ENCODE measurements at places on chromosomes 1 and 21.

GRCh38 chr1:115939455-115939854, 36.9 kb upstream of the SLC22A15 start:
- no peak for DNase-seq

GRCh38 chr21:46173573-46173972, 10.7 kb downstream of the SPATC1L start:
- no peak for DNase-seq

- DNase-seq = no peak
Measured at GRCh38 chr1:222798116-222798515, 16.7 kb upstream of the DISP1 start.

- no peak for DNase-seq
Measured at GRCh38 chr1:58441699-58442098, 104.8 kb downstream of the OMA1 start.

DNA sequence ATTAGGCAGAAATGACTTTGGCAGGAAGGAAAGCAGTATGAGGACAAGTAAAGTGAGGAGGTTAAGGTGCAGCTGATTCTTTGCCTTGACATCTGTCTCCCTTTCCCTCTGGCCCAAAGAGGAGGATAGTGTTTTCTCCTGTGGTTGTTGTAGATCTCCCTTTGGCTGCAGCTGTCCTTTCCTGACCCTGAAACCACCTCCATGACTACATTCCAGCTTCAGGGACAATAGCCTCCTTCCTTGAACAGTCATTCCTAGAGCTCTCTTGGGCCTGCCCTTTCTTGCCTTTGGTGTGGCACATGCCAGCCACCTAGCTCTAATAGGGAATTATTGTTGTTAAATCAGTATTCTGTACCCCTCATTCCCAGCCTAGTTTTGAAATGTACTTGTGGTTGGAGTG, 6.2 kb downstream of the ZMYM1 start:
- DNase-seq = no peak

- DNase-seq = no peak
Measured at GRCh38 chr1:214927796-214928195, 154.7 kb upstream of the KCNK2 start.

GRCh38 chr21:41683815-41684214, 83.0 kb downstream of the RIPK4 start:
- DNase-seq = no peak

GRCh38 chr1:84415396-84415795, 17.1 kb downstream of the DNASE2B start:
- DNase-seq = peak; percentile 20

DNA sequence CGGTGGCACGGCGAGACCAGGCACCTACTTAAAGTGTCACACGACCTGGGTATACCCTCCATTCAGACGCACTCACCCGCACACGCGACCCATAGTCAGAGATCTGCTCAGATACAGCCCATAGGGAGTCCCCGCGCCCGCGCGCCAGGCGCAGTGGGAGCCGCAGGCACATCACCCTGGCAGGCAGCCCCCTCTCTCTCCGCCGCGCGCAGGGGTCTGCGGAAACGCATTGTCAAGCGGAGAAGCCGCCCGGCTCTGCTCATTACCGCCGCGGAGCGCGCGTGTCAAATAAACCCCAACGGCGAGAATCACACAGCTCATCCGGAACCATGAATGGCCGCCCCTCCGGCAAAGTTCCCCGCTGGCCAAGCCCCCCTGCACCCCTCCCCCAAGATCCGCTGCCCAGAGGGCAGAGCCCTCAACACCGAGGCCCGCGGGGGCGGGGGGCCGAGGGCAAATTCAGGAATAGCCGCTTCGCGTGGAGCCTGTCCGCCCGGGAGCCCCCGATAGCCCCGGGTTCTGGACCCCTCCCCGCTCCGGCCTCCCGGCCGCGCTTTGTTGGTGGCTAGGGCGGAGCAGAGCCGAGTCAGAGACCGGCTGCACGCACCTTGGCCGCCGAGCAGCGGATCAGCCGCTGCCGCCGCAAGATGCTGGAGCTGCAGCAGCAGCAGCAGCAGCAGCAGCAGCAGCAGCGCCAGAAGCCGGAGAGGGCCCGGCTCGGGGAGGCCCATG, 522 bp downstream of the LRP8 start:
- DNase-seq = peak; percentile 29

- DNase-seq = no peak
Measured at GRCh38 chr1:106494646-106495045, 561.8 kb upstream of the PRMT6 start.

GRCh38 chr1:152034654-152035538, 1.9 kb downstream of the S100A11 start:
- DNase-seq = peak; percentile 76

GRCh38 chr1:11466416-11466815, 12.5 kb upstream of the DISP3 start:
- no peak for DNase-seq
